T-helper 1 cell (primary cell): ENCODE measurements at places on chromosomes 13 and 19.

GRCh38 chr13:57918086-57918485 lies 286.5 kb downstream of the PCDH17 start:
- no peak for DNase-seq

DNA sequence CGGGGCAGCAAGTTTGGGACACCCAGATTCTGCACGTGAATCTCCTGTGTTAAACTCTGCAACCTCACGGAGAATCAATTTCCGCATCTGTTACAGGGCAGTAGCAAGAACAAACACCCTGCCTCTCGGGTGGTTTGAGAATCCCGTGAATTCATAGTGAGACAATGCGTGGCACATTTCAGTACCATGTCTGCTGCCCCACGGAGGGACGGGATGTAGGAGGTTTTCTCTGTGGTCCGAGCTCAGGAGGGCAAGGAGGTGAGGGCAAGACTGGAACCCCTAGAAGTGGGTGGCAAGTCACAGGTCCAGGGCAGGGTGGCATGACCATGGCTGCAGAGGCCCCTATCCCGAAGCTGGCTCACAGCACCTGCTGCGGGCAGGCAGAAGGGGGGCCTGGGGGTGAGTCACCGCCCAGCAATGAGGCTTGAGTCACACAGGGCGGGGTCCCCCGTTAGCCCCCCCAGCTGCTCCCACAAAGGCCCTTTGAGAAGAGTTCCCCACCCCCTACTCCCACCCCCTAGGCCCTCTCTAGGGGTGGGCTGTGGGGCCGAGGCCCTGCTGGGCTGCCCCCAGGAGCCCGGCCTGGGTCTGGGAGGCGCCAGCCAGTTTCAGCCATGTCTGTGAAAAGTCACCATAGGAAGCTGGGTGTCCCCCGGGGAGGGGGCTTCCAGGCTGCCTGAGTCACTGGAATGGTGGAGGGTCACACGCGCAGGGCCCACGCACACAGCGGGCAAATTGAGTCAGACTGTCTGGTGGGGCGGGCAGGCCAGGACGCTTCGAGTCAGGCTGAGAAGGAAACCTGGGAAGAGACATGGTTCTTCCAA lies 25.8 kb upstream of the NANOS3 start:
- no peak for DNase-seq

DNA sequence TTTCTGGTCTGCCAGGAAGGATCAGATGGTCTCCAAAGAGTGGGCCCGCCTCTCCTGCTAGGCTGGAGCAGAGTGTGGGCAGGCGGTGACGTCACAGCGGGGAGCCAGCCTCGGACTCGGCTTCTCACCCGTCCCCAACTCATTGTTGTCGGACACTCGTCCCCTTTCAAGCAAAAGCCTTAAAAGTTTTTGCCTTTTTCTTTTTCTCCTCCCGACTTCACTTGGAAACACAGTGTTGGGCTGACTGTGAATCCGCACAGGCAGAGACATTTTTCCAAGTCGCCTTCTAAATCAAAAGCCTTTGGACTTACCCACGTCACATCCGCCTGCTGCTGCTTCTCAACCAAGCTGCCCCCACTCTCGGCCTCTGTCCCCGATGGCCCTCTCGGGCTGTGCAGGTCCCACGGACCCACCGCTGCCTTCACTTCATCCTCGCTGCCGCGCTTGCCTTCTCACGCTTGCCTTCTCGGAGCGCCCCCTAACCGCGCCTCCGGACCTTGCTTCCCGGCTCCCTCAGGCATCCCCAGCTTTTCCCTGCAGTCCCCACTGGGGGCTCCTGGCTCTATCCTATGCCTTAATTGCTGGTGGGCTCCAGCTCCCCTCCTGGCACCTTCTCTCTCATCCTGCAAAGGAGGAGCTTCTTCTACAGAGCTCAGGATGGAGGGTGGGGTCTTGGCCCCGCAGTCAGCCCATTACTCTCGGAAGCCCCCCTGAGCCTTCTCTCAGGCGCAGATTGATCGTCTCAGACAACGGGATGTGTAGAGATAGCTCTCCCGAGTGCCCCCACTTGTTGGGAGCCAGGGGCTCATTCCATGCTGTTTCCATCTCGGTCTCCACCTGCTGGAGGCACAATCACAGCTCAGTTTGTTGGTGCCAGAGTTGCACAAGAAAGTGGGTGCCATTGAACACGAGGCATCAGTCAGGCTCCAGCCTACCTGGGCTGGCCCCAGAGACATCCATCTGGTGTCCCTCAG lies 3.9 kb upstream of the ZNF135 start:
- DNase-seq, result no peak

- DNase-seq, result no peak
Measured at GRCh38 chr13:34521171-34521570, 420.9 kb upstream of the NBEA start.

GRCh38 chr19:18966307-18966706 lies 25.3 kb upstream of the HOMER3 start:
- DNase-seq, result no peak

DNA sequence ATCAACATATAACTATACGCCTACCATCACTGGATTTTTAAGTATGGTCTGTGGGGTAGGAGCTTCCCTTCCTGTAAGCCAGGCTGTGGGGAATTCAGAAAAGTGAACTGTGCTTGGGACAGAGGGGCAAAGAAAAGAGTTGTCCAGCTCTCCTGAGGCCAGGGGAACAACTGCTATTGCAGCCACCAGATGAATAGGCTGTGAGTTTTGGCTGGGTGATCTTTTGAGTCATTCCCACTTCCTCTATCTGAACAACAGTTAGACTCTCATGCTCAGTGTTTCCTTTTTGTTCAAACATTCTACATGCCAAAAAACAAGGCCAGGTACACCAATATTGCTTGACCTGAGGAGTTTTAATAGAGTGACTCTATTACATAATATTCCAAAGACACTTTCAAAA lies 426.2 kb upstream of the DACH1 start:
- no peak for DNase-seq

- DNase-seq, result no peak
Measured at GRCh38 chr13:55361141-55361540, 1779.6 kb upstream of the PRR20A start.

- peak; percentile 99 for DNase-seq
Measured at GRCh38 chr19:4638828-4639530, at the start of gene TNFAIP8L1. Gene TNFAIP8L1 (plus strand): TSS chr19:4639516. CDS start chr19:4651870, 12,354 bp downstream.

DNA sequence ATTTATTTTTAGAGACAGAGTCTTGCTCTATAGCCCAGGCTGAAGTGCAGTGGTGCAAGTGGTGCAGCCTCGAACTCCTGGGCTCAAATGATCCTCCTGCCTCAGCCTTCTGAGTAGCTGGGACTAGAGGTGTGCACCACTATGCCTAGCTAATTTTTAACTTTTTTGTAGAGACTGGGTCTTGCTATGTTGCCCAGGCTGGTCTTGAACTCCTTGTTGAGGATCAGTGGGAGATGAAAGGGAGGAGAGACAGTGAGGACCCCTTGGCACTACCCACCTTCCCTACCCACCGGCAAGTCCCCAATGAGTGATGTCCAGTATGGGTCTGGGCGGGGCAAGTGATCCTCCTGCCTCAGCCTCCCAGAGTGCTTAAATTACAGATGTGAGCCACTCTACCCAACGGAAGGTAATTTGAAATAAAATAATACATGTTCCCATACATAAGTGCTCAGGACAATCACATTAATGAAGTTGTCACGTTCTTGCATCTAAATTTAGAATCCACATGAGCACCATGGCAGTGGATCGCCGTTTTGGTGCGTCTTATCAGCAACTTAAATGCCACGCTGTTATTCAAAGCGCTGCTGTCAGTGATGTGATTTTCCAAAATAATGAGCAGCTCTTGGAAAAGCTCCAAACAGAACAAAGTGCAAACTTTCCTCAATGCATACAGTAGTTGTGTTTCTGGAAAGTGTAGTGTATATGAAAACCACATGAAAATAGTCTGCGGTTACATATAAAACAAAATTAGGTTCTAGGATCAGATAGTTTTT lies 5.9 kb upstream of the ARL11 start:
- no peak for DNase-seq

GRCh38 chr19:56980906-56981305 lies 138.9 kb upstream of the USP29 start:
- no peak for DNase-seq

- DNase-seq, result no peak
Measured at GRCh38 chr13:24041651-24042225, 118.8 kb upstream of the SPATA13 start.

- DNase-seq, result no peak
Measured at GRCh38 chr19:45876161-45876410, 9.9 kb downstream of the IRF2BP1 start.

GRCh38 chr13:36088001-36088400 lies 43.2 kb downstream of the DCLK1 start:
- no peak for DNase-seq

GRCh38 chr13:84566780-84567179 lies 684.5 kb upstream of the SLITRK1 start:
- no peak for DNase-seq

GRCh38 chr19:55346725-55347441 lies 7.2 kb downstream of the KMT5C start:
- no peak for DNase-seq

DNA sequence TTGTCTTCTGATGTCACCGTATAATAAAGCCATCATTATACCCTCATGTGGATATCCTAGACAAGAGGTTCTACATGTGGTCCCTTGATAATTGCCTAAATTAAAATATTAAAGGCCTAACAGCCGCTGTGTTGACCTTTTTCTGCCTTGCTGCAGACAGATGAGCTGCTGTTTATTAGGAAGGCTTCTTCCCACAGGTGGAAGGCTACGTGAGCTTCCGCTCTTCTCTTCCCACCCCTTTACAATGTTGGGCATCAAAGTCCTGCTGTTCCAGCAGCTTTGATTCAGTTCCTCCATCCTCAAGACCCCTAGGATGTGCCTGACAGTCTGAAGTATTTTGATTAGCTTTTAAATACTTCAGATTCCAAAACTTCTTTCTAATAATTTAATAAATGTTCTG lies 217.1 kb downstream of the PCCA start:
- no peak for DNase-seq

DNA sequence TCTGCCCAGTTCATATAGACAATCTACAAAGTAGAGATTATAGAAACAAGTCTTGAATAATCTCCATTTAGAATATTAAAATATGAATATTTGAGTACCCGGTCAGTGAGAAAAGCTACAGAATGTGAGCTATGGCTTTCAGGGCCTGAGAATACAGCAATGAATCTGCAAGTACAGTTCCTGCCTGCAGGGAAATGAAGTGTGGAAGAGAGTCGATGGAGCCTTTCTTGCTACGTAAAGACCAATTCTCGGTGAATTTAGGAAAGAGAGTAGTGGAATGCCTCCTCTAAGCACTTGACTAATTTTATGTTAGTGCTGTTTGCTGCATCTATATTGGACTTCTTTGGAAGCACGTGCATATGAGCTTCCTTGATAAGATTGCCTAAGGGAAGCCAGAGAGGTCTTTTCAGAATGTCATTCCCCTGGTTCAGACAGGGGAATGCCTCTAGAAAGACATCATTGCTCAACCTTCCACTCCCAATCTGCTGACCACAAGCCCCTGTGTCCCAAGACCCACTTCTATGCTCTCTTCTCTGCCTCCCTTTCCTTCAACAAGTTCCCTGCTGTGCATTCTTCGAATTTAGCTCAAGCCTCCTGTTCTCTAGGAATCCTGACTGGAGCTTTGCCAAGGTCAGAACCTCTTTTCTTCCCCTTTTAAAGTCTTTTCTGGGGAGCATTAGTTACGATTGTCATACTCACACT lies 41.9 kb downstream of the GPC6 start:
- DNase-seq, result no peak

DNA sequence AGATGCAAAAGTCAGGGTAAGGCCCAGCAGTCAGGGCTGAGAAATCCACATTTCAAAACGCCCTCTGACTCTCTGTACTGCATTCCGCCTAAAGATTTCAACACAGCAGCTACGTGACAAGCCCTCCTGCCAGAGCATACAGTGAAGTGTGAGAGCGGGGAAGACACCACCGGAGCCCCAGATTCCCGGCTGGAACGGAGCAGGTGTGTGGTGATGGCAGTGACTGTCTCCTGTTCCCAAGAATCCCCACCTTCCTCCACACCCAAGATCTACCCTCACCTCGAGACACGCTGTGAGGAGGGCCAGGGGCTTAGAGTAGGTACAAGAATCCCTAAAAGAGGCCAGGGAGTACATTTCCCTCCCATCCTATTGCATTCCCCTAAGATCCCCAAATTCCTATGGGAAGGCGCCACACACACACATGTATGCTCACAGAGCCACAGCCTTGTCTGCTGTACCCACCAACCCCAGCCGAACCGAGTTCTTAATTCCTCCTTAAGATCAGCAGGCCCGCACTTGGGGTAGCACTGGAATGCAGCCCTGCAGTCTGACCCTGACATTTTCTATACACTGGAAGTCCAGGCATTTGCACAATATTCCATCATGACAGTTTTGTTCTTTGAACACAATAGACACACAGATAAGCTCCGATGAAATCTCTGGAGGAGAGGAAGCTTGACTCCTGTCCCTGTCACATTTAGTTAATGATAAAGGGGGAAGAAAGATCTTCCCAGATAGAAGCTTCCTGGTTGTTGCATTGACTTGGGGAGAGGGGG lies 102.9 kb downstream of the FOXO1 start:
- DNase-seq, result no peak

GRCh38 chr13:37067874-37068273 lies 8.4 kb upstream of the SUPT20H start:
- no peak for DNase-seq

- DNase-seq, result no peak
Measured at GRCh38 chr13:35994131-35994966, 136.8 kb downstream of the DCLK1 start.

- no peak for DNase-seq
Measured at GRCh38 chr13:51832471-51833152, 12.4 kb downstream of the TMEM272 start.

- no peak for DNase-seq
Measured at GRCh38 chr13:74289107-74289506, 154.9 kb upstream of the KLF12 start.

GRCh38 chr13:38998739-38999138 lies 8.1 kb upstream of the STOML3 start:
- no peak for DNase-seq

- DNase-seq, result no peak
Measured at GRCh38 chr13:113917594-113918371, 53.9 kb upstream of the GAS6 start.

GRCh38 chr19:14770944-14771839 lies 7.2 kb downstream of the ADGRE2 start:
- DNase-seq, result no peak

DNA sequence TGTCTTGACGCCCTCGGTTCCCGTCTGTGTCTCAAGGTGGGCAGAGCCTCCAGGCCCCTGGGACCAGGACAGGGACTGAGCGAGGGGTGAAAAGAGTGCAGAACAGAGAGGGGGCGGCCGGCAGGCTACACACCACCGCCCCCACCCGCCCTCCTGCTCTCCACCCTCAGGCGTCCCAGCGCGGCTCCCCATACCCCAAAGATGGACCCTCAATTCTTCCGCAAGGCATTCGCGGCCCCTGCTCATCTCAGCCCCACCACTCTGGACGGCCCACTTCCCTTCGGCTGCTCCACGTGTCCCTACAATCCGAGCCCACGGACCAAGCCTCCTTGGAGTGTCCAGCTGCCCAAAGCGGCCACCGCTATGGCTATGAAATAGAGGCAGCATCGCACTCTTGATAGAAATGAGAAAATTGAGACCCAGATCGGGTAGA lies 1.8 kb downstream of the KLF16 start:
- no peak for DNase-seq

DNA sequence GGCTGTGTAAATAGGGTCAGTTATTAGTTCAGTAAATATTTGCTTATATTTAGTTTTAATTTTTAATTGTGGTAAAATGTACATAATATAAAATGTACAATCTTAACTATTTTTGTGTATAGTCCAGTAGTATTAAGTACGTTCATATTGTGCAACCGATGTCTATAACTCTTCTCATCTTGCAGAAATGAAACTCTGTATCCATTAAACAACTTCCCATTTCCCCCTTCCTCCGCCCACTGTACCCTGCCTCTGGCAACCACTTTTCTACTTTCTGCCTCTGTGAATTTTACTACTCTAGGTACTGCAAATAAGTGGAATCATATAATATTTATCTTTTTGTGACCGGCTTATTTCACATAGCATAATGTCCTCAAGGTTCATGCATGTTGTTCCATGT lies 24.4 kb downstream of the UBAC2 start:
- no peak for DNase-seq
